Type B pancreatic cell (in vitro differentiated cells): ENCODE measurements at places on chromosomes 1 and 21.

DNA sequence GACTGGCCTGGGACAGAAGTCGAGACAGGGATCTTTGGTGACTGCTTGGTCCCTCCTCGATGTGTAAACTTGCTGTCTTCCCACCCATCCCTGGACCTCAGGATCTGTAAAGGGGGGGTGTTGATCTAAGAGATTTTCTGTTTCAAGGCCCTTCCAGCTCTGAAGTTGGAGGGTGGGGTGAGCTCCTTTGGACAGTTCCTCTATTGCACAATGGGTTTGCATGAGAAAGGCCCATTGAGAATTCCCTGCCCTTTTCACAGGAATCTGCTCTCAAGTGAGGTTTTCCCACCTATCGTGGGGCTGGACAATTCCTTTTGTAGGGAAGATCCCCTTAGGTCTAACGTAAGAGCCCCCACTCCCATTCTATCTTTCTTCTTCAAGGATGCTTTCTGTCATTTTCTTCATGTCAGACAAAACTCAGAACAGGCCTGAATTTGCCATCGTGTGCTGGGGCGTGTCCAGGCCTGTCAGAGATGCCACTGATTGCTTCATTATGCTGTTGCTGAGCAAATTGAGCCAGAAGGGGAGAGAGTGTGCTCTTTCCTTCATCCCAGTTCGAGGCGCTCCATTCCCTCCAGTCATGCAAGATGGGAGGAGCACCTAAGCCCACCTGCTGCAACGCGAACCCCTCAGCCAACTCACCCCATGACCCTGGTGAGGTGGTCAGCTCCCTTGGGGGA, 149.9 kb upstream of the IGSF21 start:
- no peak for DNase-seq

DNA sequence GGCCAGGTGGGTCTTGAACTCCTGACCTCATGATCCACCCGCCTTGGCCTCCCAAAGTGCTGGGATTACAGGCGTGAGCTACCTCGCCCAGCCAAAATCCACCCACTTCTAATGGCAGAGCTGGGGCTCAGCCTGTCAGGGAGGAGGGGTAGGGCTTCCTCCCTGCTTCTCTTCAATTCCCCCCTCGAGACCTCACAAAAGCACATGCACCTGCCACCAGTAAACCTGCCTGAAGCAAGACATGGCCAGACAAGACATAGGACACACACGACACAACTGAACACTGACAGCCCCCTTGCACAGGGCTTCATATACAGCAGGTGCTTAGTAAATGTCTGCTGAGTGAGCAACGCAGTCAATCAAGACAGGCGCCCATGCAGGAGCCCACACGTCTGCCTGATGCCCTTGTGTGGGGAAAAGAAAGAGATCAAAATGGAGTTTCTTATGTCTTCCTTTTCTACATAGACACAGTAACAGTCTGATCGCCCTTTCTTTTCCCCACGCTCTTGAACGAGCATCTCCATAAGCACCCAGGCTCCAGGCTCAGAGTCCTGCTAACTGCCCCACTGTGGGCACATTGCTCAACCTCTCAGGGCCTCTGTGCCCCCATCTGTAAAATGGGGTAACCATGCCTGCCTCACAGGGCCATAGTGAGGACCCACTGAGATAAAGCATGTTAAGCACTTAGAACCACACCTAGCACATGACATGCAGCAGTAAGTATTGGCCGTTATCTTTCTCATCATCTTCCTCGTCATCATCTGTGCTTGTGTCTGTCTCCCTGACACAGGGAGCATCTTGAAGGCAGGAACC, 8.8 kb downstream of the SDC3 start:
- no peak for DNase-seq

DNA sequence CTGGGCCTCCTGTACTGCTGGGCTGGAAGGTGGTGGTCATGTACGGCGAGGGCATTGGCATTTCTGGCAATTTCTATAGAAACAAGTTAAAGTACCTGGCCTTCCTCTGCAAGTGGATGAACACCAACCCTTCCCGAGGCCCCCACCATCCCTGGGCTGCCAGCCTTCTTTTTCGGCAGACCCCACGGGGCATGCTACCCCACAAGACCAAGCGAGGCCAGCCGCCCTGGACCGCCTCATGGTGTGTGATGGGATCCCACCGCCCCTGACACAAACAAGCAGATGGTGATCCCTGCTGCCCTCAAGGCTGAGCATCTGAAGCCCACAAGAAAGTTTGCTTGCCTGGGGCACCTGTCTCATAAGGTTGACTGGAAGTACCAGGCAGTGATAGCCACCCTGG, 76.0 kb downstream of the NFASC start:
- DNase-seq = no peak

DNA sequence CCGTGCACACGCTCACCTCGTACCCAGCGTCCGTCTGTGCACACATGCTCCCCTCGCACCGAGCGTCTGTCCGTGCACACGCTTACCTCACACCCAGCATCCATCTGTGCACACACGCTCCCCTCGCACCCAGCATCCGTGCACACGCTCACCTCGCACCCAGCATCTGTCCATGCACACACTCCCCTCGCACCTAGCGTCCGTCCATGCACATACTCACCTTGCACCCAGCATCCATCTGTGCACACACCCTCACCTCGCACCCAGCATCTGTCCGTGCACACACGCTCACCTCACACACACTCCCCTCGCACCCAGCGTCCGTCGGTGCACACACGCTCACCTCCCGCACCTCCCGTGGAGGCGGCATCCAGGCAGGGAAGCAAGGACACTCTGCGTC, 24.4 kb upstream of the COL18A1 start:
- no peak for DNase-seq

DNA sequence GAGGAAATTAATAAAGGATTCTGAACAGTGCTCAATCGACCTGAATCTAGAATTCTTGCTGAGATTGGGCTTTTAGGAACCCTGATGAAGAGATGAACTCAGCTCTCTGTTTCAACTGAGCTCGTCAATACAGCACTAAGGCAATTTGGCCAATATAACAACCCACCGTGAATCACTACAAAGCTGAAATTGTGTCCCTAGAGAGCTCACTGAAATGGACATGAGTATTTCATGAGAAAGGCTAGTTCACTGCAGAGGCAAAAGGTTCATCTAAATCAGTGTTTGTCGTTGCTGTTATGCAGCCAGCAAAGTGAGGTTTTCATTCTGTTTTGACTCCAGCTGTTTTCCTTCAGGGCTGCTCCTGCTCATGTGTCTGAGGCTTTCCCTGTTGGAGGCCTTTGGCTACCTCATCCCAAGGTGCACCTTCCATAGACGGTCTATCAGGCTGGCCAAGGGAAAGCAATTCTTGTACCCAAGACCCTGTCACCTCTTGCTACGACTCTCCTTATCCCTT, 83.5 kb downstream of the URB2 start:
- no peak for DNase-seq

DNA sequence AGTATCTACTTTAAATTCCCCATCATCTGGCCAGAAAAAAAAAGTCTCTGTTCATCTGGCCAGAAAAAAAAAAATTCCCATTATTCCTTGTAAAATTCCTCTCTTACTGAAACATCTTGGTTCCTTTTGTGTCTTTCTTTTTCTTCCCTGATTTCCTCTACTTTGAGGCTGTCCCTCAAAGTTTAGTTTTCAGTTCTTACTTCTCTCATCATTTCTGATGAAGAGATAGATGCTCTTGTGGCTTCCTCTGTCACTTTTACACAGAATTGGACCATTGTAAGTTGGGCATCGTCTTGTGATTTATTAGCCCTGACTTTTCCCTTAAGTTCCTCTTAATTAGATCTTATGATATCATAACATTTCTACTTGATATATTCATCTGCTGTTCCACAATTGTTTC, 6.5 kb downstream of the SOAT1 start:
- no peak for DNase-seq

DNA sequence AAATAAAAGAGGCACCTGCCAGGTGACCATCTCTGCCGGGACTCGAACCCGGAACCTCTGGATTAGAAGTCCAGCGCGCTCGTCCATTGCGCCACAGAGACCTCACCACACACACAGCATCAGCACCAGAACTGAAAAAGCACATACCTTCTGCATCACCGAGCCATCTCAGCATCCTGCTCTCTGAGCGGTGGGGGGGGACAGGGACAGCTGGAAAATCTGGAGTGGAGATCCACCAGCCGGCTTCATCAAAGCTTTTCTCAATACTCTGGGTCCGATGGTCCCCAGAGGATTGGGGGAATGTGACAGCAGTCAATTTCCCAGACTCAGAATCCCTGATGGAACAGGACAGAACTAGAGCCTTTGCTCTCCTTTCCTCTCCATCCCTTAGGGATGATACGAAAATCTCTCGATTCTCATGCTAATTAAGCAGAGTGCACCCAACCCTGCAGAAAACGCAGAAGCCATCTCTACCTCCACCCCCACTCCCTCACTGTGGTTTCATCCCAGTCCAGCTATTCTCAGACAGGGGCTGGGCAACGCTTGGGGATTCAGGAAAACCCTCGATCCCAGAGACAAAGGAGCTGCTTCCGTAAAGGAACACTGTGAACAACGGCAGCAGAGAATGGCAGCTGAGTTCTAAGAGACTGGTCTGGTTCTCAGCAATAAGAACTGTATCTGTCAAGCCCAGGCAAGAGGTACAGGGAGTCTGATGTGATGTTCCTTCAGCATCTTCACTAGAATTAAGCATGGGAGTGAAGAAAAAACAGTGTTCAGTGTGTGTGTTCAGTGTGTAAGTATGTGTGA, 29.6 kb upstream of the CADM3 start:
- no peak for DNase-seq

GRCh38 chr1:25642574-25643108, 26.1 kb downstream of the MAN1C1 start:
- DNase-seq = peak; percentile 20

GRCh38 chr1:165415068-165415467, 29.9 kb downstream of the RXRG start:
- DNase-seq = no peak

GRCh38 chr1:147156642-147157041, 15.6 kb downstream of the PRKAB2 start:
- no peak for DNase-seq

DNA sequence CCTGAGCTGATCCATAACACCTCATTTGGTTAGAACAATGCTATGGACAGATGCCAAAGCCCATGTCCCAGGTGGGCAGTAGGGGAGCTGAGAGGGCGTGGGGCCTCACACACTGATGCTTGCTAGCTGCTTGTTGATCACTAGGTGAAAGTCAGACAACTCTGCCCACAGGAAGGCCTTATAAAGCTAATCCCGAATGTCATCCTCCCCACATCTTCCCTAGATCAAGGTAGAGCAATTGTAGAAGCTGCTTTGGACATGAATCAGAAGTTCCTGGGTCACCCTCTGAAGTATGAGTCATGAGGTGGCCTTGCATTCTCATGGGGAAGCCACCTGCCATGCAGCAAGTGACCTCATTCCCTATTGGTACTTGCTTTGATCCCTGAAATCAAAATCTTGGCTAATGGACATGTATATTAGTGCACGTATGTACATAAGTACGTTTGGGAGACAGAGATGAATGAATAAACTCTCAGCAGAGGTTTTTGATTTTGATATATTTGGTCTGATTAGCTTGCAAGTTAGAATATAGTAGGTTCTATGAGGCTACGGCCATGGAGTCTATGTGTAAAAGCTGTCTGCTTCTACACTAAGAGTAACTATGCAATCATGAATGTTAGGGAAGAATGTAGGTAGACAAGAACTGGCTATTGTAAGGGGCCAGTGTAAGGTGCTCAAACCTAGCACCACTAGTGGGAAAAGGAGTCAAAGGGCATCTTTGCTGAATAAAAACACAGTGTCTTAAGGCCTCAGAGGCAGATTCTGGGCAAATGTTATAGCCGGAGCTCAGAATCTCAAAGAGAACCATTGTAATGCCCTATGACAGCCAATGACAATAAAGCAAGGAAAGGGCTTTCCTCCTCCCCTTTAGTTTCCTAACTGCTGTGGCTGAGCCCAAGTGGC, 52.6 kb downstream of the ABCA4 start:
- no peak for DNase-seq

- no peak for DNase-seq
Observed at GRCh38 chr1:169576241-169576934, 9.9 kb downstream of the F5 start.

DNA sequence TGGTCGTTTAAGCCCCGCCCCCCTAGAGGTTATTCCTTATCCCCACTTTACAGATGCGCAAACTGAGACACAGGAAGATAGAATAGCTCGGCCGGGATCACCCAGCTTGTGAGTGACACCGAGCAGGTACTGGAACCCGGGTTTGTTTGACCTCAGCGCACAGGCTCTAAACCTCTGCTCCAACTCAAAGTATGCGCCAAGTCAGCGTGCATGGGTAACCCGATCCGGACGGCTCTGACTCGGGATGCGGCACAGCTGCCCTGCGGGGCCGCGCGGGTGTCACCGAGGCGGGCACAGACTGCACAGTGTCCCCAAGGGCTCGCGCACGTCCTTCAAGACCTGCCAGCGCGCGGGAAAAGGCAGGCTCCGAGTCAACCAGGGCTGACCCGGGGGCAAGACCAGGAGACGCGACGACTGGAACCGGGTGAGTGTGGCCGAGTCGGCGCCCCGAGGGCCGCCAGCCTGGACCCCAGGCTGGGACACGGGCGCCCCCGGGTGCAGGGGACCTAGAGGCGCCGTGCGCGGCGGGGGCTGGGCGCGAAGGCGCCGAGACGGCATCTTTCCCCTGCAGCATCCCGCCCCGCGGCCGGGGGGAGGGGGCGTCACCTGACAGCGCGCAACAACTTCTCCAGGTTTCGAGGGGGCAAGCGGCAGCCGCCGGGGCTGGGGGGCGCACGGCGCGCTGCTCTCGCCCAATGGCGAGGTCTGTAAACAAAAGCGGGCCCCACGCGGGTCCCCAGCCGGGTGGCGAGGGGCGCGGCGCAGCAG, 101.9 kb upstream of the SOD1 start:
- peak; percentile 72 for DNase-seq

GRCh38 chr1:2288311-2288710, 60.2 kb downstream of the SKI start:
- no peak for DNase-seq

GRCh38 chr1:201173736-201174135, 16.9 kb upstream of the IGFN1 start:
- no peak for DNase-seq

GRCh38 chr1:17671741-17672140, 83.4 kb upstream of the ACTL8 start:
- DNase-seq = no peak

DNA sequence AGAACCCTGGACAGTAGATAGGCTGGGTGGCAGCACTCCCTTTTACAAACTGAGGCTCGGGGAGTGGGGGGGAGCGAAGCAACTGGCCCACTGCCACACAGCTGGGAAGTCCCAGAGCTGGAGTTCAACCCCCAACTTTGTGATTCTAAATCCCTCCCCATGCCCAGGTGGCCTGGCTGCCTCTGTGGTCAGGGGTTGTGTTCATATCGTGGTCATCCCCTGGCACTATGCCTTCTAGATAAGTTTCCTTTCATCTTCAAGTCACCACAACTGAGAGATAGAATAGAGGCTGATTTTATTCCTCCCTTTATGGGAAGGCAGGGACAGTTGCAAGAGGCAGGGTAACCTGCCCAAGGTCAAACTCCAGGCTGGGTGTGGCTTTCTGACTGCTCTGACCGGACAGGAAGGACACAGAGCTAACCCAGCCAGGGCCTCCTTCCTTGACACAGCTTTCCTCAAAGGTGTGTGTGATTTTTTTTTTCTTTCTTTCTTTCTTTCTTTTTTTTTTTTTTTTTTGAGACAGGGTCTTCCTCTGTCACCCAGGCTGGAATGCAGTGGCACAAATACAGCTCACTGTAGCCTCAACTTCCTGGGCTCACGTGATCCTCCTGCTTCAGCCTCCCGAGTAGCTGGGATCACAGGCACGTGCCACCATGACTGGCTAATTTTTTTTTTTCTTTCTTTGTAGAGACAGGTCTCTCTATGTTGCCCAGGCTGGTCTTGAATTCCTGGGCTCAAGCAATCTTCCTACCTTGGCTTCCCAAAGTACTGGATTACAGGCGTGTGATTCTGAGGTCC, 18.4 kb upstream of the TNFRSF1B start:
- DNase-seq = no peak

GRCh38 chr1:53410100-53410541, 49.1 kb upstream of the DMRTB1 start:
- peak; percentile 57 for DNase-seq
